Right renal pelvis (tissue), 4 donors: ENCODE measurements at places on chromosomes 5 and 9. TPM values are rescaled to one million over a fixed set of nuclear protein-coding genes. Genes with fewer than 3 reads are reported as not detected.

The DOCK2 gene
- polyA plus RNA-seq, result 2.7 TPM

The SPOCK1 gene
- 9.0 TPM for polyA plus RNA-seq

The TPPP gene
- polyA plus RNA-seq, result 6.2 TPM

DNA sequence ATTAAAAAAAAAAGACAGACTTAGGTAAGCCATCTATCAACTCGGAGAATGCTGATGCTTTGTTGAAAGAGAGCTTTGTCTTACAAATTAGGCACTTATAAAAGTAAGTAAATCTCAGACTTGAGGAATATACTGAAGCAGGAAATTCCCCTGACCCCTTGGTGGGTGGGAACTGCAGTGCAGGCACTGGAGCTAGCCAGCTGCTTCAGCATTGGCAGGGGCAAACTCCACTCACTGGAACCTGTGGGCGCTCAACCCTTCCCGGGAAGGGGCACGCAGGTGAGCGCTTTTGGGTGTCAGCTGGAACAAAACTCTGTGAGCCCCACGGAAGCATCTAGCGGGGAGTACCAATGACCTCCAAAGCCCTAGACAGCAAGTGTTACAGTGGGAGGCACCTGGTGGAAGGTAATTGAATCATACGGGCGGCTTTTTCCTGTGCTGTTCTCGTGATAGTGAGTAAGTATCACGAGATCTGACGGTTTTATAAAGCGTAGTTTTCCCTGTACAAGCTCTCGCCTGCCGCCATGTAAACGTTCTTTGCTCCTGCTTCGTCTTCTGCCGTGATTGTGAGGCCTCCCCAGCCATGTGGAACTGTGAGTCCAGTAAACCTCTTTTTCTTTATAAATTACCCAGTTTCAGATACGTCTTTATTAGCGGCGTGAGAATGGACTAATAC lies 628.0 kb upstream of the CDH18 start:
- DNase-seq, result no peak

DNA sequence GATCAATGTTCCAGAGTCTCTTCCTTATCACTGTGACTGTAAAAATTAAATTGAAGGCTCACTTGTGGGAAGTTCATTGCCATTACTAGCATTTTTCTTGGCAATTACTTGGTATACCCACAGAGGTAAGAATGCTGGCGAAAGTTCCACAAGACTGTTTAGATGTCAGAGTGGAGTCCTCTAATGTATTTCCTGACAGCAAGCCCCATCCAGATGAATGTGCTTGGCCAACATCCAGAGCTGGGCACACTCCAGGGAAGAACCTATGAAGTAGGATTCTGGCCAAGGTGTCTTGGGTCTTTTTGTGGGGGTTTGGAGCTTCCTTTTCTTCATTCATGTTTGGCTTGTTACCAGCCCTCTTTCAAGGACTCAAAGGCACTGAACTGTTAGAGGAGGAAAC lies 473.6 kb downstream of the DMAC1 start:
- no peak for DNase-seq

DNA sequence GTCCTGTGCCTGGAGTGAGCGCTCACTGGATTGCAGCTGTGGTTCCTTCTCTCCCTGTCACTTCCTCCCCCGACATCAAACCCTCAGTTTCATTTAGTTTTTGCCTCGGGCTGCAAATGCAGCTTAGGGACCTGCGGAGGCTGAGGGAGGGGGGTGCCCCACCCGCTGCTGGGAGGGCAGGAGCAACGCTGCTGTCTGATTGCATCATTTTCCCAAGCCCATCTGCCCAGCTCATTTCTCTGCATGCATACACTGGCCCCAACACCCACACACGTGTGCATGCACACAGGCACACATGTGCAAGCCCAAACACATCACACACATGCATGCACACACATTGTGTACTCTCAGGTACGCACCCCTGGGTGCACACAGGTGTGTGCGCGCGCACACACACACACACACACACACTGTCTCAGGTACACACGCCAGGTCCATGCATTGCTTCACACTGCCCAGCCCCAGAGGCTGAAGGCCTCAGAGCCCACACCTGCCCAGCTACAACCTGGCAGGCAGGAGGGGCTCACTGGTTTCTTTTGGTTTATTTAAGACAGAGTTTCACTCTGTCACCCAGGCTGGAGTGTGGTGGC lies 3.4 kb downstream of the ASS1 start:
- no peak for DNase-seq

DNA sequence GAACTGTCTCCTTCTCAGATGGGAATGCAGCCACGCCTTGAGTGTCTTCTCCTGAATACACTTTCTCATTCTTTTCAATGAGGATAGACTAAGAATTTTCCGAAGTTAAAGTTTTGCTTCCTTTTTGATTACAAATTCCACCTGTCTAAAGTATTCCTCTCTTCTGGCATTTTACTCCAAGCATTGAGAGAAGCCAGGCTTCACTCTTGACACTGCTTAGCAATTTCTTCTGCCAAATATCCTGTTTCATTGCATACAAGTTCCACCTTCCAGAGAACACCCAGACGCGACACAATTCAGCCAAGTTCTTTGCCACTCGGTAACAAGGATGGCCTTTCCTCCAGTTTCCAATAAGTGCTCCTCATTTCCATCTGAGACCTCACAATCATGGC lies 35.6 kb upstream of the COL5A1 start:
- DNase-seq, result no peak

GRCh38 chr5:139836469-139837208 lies 41.0 kb downstream of the PSD2 start:
- DNase-seq, result no peak

DNA sequence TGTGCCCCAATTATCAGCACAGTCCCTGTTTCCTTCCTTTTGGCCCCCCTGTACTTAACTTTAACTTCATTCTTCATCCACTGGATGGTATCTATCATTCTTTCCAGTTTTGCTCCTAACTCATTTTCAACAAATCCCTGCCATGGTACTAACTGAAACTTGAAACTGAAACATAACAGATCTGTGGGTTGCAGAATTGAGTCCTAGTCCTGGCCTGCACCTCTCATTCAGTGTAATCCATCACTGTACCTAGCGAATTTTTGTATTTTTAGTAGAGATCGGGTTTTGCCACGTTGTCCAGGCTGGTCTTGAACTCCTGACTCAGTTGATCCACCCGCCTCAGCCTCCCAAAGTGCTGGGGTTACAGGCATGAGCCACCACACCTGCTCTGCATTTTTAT lies 15.3 kb upstream of the PIK3R1 start:
- no peak for DNase-seq

DNA sequence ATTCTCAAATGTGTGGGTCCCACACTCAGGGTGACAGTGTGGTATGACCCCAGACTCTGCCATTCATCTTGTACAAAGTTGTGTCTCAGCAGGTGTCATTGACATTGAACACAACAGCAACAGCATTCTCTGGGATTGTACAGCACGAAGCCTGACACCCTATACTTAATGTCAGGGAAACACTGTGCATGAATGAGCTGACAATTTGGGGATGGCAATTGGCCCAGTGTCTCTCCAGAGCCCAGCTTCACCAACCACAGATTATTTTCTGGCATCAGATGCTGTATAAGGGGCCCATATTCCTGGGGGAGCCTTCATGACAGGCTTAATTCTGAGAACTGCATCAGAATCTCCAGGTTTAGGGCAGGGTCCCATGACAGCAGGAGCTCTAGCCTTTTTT lies 143.2 kb downstream of the GCNT1 start:
- no peak for DNase-seq

DNA sequence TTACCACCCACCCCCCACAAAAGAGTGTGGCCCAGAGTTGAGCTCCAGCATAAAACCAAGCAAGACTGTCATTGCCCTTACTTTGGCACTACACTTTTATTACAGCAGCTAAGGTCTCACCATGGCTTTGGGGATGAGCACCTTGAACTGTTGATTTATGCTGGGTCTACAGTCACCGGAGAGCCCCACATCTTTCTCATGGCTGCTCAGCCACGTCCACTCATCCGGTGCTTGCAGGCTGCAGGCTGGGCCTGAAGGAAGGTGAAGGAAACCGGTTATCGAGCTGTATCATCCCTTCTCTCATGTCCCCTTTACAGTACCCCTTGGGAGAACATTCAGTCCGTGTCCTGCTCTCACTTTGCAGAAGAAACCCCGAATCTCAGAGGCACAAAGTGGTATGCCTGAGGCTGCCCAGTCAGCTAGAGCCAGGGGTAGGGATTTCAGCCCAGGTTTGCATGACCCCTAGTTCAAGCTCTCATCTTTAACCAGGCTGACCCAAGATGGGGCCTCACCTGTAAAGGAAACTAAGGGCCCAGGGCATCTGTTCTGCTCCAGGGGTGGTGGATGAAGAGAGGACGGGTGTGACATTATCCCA lies 11.6 kb downstream of the TMOD1 start:
- DNase-seq, result no peak

DNA sequence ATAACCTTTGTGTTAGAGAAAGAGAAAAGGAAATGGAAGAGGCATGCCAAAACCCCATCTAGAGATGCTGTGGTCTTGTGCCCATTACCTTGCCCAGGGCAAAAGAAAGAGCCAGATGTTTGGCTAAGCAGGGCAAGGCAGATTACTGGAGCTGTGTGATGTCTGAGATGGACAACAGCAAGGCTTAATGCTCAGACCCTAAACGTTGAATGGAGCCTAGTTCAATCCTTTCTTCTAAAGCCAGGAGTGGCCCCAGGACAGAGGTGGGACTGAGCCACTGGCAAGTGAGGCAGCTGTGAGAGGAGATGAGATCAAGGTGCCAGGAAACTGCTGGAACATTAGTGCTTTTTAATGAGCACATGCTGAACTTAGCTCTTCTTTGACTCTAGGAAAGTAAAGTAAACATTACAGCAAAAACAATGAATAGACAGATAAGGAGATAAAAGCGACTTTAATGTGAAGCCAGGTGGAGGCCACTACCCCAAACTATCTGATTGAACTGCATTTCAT lies 143.0 kb upstream of the EGFLAM start:
- no peak for DNase-seq

GRCh38 chr9:136942112-136942880 lies 2.2 kb downstream of the FBXW5 start:
- no peak for DNase-seq
